ENCODE measurements at places on chromosomes 12 and 14. TPM values are rescaled to one million over a fixed set of nuclear protein-coding genes. Genes with fewer than 3 reads are reported as not detected.

COPS7A gene
- total RNA-seq: 164 TPM

ESYT1 gene
- 236 TPM for total RNA-seq

OAS2 gene
- 12.3 TPM for total RNA-seq

SIX6 gene
- not detected for total RNA-seq

RDH12 gene
- total RNA-seq: not detected

IQSEC3 gene
- total RNA-seq: under 0.01 TPM

CLEC6A gene
- not detected for total RNA-seq
